DMS153 (cell line): ENCODE measurements at places on chromosomes 5 and 9.

- DNase-seq, result no peak
Measured at GRCh38 chr5:14983666-14984441, 112.3 kb upstream of the ANKH start.

DNA sequence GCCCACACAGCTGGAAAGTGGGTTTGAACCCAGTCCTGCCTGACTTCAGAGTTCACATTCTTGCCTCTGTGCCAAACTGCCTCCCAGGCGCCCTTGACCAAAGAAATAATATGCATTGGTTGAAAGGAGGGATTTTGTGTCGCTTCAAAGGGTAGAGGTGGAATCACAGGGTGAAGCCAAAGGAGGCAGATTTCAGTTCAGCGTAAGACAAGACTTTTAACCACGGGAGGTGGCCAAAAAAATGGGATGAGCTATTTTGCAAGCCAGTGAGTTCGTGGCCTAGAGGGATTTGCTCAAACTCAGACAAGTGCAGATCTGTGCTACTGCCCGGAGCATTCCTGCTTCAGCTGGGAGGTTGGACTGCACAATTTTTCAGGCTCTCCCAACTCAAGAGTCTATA lies 57.6 kb upstream of the RANBP3L start:
- no peak for DNase-seq

GRCh38 chr5:78855026-78855425 lies 130.1 kb downstream of the ARSB start:
- DNase-seq, result no peak

DNA sequence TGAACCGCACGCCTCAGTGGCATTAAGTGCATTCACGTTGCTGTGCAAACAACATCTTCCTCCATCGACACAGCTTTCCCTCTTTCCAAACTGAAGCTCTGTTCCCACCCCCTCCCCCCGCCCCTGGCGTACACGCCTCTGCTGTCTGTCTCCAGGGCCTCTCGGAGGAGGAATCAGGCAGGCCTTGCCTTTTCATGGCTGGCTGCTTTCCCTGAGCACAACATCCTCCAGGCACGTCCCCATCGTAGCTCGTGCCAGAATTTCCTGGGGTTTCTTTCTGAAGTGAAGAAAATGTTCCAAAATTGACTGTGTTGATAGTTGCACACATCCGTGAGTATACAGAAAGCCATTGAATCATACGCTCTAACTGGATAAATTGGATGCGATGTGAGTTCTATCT lies 22.3 kb upstream of the TMEM250 start:
- DNase-seq, result peak; percentile 28

DNA sequence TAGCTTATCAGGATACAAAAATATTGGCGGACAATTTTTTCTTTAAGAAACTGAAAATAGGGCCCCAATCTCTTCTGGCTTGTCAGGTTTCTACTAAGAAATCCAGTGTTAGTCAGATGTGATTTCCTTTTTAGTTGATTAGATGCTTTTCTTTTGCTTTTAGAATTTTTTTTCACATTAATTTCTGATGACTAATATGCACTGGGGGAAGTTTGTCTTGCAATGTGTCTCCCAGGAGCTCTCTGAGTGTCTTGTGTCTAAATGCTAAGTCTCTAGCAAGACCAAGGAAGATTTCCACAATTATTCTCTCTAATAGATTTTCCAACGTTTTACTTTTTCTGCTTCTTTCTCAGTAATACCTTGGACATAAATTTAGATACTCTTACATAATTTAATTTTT lies 559.8 kb upstream of the TYRP1 start:
- no peak for DNase-seq

DNA sequence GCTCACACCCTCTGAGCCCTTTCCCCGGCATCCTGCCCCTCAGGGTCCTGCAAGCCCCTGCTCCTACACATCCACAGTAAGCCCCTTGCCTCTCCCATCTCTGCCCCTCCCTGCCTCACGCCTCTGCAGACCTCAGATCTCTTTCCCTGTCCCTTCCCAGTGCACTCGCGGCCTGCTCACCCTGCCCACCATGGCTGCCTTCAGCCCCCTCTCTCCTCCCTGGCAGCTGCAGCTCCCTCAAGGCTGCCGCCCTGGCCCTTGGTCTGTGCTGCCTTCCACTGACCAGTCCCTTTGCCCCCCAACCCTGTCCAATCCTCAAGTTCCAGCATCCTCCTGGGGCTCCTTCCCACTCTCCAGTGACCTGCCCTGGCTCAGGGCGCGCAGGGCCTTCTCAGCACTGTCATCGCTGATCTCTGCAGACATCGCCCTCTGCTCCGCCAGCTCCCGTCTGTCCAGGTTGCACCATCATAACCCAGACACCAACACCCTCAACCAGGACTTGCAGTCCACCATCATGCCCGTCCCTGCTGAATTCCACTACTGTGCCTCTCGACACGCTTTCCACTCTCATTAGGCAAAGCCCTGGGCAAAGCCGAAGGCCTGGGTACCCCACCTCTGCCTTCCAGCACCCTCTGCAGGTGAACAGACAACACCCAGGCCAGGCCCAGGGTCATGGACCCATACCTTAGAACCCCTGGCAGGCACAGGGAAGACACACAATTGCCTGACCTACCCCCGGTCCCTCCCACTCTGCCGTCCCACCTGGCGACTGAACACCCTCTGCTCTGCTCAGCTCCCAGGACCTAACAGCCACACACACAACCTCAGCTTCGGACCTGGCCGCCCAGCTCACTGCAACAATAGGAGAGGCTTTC lies 97.8 kb upstream of the RUFY1 start:
- no peak for DNase-seq

- DNase-seq, result no peak
Measured at GRCh38 chr5:151295138-151295537, 8.4 kb downstream of the SLC36A3 start.

- DNase-seq, result no peak
Measured at GRCh38 chr5:60102961-60103693, 209.6 kb upstream of the PDE4D start.

DNA sequence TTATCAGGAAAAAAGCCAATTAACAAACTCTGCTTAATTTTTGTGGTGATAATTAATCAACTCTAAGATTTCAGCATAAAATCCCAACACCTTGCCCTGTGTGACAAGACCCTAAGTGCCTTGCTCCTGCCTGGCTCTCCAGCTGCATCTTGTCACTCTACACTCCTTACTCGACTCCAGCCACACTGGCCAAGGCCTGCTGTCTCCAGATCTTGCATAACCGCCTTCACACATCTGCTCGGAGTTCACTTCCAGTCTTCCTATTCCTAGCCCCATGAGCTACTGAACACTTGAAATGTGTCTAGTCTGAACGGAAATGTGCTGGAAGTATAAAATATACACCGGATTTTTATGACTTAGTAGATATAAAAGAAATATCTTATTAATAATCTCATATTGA lies 259.6 kb downstream of the EPB41L4A start:
- DNase-seq, result no peak

GRCh38 chr5:139962445-139962844 lies 80.7 kb downstream of the NRG2 start:
- DNase-seq, result no peak

- no peak for DNase-seq
Measured at GRCh38 chr9:107566611-107567061, 77.1 kb upstream of the KLF4 start.

- DNase-seq, result no peak
Measured at GRCh38 chr5:34533582-34534522, 122.3 kb upstream of the RAI14 start.

DNA sequence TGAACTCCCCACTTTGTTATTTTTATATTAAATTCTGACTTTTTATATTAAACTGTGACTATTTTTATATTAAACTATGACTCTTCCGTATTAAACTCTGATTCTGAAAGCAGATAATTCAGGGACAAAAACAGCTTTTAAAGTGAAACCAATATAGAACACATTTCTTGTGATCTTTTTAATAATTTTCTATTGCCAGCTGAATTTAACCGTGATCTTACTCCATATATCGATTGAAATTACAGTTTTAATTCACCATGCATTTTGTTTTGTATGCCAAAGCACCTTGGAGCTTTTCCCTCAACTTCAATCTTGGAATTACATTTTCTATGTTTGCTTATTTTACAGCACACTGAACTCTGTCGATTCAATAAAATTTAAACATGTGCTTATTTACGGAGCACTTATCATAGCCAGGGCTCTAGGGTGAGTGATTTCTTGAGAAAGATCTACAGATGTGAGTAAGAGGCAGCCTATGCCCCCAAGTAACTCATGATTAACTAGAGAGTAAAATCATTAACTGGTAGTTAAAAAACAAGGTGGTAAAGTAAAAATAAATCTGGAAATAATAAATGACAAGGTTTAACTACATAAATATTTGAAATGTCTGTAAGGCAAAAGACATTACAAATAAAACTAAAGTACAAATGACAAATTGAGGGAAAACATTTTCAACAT lies 72.9 kb upstream of the ALDH1B1 start:
- DNase-seq, result no peak

DNA sequence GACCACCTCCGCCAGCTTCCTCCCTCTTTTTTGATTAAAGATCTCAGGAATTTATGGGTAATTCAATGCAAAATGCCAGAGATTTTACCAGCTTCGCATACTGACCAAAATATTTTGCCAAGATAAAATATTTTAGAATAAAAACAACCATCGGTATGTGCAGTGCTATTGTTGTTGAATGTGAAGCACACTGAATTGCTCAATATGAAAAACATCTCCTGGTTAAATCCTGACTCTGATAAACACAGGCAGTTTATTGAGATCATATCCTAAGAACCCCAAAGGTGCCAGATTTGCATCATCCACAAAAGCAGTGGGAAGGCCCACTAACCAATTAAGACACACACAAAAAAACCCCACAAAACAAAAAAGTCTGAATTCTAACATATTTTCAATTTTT lies 202.4 kb downstream of the GLIS3 start:
- DNase-seq, result no peak
